ENCODE measurements at places on chromosomes 5 and 9. TPM values are rescaled to one million over a fixed set of nuclear protein-coding genes. Genes with fewer than 3 reads are reported as not detected.

Gene S1PR3
- 53.8 TPM for total RNA-seq

DNA sequence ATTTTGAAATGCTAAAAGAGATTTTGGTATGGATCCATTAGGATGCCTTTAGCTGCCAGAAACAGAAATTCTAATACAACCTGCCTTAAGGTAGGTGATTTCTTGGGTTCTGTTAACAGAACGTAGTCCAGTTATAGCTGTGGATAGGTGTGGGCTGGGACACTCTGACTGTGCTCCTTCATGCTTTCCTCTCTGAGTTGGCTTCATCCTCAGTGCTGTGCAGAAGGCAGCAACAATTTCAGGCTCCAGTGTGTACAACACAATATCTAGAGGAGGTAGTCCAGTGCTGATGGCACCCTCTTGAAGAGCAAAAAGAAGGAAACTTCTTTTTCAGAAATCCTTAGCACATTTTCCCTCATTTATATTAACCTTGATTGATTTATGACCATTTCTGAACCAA lies 34.4 kb downstream of the NNT start:
- H3K27me3 ChIP-seq, result no peaks in the 10 kb centered on the region
- no peak for DNase-seq
- peaks cover 51% of the 10 kb centered on the region for H3K4me1 ChIP-seq
- no peak overlapping the region for H3K4me3 ChIP-seq
- H3K36me3 ChIP-seq, result no peaks in the 10 kb centered on the region

Gene TNPO1
- total RNA-seq, result 64.8 TPM

Gene FGF10
- 0.66 TPM for total RNA-seq

GRCh38 chr5:164353155-164353554 lies 847.7 kb downstream of the MAT2B start:
- no peaks in the 10 kb centered on the region for H3K4me1 ChIP-seq
